ENCODE measurements at places on chromosomes 2 and 18.

DNA sequence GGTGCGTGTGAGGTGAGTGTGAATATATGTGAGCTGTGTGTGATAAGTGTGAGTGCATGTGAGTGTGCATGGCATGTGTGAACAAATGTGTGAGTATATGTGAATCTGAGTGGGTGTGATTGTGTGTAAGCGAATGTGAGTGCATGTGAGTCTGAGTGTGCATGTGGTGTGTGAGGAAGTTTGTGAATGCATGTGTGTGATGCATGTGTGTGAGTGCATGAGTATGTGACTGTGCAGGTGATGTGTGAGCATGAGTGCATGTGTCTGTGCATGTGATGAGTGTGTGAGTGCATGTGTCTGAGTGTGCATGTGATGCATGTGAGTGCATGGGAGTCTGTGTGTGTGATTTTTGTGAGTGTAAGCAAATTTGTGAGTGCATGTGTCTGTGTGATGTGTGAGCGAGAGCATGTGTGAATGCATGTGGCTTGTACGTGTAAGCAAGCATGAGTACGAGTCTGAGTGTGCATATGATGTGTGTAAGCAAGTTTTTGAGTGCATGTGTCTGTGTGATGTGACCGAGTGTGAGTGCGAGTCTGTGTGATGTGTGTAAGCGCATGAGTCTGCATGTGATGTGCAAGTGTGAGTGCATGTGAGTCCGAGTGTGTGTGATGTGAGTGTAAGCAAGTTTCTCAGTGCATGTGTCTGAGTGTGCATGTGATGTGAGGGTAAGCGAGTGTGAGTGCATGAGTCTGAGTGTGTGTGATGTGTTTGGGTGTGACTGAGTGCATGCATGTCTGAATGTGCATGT, 43.3 kb downstream of the COPS8 start:
- no peak for DNase-seq

GRCh38 chr2:228613133-228613850, 431.8 kb upstream of the SPHKAP start:
- peak; percentile 51 for DNase-seq

DNA sequence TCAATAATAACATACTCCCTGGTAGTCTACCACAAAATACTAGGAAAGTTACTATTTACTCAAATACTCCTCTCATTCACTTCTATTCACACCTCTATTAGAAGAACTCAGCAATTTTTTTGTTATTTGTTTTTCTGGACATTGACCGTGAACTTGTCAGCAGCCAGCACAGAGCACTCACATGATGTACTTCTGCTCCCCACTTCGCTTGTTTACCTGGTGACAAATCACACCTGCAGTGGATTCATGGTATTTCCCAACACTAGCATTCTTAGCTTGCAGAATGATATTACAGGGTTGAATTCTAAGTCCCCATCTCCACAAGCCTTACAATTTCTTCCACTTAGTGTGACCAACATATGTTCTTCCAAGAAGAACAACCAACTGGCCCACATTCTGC, 238.2 kb downstream of the SATB2 start:
- no peak for DNase-seq

DNA sequence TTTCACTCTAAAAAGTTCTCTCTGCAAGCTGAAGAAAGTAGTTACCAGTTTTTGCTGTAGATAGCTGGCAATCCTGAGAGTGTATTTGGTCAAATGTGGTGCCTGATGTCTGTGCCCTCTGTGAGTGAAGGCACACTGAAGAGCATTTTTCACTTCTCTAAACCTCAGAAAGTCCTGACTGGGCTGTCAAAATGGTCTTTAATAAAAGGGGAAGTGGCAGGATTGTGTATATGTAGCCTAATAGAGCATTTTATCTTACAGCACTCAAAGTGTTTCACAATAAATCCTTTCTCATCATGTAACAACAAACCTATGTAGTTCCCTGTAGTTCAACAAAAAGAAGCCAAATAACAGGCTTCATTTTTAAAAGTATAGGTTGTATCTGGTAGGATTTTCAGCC, 1552.3 kb upstream of the SLC39A10 start:
- DNase-seq = no peak

DNA sequence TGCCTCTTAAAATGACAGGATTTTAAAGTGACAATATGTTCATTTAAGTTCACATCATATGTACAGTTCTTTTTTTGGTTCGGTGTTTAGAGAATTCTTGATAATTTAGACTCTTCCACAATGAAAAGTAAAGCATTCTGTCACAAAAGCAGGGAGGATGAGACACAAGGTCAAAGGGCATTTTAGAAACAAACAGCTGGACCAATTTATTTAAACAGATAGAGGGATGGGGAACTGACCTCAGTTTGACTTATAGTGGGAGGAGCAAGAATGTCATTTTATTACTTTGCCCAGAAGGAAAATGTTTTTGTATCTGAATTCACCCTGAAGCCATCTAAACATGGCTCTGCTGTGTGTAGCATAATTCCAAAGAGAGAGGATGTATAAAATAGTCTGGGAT, 128.5 kb downstream of the MEIS1 start:
- DNase-seq = no peak

DNA sequence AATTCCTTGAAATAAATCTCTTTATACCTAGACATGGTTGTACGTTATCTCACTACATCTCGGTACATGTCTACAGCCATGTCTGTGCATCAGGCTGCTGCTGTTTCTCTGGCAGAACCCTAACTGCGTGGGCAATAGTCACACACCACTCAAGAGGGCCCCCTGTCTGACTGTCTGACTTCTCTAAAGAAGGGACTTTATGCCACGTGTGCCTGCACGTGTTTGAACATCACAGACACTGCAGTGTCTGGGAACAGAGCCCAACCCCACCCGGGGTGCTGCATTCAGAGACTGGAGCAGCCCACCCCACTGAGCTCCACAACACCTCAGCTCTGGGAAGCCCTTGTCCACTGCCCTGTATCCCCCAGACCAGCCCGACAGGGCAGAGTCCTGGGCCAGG, 55.0 kb downstream of the KIF1A start:
- DNase-seq = no peak

DNA sequence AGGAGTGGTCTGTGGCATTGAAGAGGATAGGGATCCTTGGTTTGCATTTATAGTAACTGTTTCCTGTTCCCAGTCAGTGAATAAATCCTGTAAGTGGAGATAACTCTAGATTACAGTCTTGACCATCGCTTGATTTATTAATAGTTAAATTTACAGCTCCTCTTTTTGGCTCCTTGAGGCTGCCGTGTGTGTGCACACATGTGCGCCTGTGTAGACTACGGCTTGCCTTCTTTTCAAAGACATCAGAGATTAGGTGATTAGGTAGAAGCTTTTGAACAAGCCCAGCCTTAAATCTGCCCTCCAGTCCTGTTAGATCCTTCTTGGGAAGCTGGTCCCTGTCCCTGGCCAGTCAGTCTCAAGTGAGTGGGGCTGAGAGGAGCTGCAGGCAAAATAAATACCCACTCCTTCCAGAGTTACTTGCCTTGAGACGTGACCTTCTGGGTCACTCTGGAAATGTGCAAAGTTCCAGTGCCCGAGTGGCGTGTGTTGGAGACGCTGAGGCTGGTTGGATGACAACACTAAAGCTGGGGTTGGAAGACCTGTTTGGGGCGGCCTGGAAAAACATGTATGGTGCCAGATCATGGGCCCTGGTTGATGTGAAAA, 32.0 kb downstream of the TCF7L1 start:
- no peak for DNase-seq

- DNase-seq = no peak
Observed at GRCh38 chr2:72008608-72009007, 139.1 kb downstream of the CYP26B1 start.

DNA sequence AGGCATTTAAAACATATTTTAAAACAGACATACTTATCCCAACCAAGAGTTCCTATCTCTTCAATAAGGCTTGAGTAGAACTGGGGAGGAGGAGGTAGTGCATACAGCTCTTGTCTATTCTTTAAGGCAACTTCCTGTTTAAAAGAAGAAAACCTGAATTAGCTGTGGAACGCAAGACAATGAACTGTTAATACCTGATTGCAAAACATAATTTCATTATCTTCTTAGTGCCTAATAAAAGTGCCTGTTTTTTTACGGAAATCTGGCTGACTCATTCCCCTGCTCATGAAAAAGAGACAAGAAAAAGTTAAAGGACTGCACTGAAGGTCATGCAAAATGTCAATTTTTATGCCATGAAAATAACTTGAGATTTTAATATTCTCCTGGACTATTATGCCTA, 19.2 kb downstream of the FANCL start:
- no peak for DNase-seq

DNA sequence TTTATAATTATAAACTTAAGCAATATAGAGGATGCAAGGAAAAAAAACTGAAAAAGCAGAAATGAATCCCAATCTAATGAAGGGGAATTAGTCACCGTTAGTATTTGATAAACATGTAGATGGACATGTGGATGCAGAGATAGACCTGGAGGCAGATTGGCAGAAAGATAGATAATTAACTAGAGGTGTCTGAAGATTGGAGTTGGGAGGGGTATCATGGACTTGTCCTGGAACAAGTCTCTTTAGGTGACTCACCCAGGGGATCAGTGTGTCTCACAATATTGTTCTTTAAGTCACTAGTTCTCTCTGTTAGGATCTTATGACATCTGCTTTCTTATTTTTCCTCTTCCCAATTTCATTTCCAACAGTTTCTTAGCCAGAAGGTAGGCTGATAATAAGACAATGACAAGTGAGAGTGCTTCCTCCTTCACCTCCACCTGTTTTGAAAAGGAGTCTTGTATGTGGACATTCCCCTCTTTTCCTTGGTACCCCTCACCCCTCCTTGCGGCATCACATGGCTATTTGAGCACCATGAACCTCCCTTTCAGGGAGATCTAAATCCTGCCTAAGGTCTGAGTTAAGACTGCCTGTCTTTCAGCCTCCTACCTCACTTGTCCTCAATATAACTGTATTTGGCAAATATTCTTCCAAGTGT, 987.7 kb downstream of the TSN start:
- no peak for DNase-seq

- no peak for DNase-seq
Observed at GRCh38 chr2:27024188-27024587, 8.6 kb upstream of the TMEM214 start.

DNA sequence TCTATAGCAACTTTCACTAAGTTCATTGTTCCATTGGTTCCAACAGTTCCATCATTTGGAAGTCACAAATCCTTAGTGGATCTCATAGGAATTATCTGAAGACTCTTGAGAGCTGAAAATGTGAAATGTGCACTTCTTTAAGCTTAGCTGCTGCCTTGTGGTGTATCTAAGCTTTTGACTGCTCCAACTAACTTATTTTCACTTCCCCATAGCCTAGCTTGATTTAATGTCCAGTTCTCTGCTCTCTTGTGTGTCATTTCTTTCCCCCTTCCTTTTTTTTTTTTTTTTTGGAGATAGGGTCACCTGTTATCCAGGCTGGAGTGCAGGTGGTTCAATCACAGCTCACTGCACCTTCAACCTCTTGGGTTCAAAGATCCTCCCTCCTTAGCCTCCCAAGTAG, 34.9 kb upstream of the CD302 start:
- no peak for DNase-seq

- DNase-seq = peak; percentile 26
Observed at GRCh38 chr2:164785457-164785856, 56.2 kb downstream of the COBLL1 start.

GRCh38 chr2:70767699-70768589, at the start of gene ADD2:
Gene ADD2, minus strand, starts transcription at chr2:70768200. Its CDS starts 61,792 bp downstream, at chr2:70706408.
- DNase-seq = no peak

DNA sequence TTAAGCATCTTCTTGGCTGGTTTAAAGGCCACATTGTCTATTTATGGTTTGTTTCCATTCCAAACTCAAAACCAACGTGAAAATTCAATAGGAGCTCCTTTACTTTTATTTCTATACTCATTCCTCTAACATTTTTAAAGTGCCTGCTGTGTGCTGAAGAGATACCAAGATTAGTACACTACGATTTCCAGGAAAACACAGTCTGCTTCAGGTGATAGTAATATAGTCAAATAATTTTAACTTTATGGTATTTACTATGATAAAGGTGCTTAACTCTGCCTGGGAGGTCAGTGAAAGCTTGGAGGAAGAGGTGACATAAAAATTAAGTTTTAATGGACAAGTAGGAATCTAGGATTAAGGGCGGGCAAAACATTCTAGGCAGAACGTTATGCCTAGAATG, 121.4 kb downstream of the KIAA1328 start:
- DNase-seq = no peak

DNA sequence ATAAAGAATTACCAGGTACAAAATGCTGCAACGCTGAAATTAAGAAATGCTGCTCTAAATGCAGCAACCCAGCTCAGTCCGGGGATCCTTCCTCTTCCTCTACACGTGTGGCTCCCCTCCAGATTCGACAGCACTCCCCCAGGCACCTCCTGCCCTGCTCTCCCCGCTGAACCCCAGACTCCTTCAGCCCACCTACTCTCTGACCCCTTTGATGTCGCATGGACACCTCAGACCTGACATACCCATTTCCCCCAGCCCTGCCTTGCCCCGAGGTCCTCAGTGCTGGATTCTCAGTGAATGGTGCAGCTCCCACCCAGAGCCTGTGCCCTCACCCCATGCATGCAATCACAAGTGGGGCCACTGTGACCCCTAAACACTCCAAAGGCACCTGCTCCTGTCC, 4.6 kb upstream of the ADRA2B start:
- DNase-seq = no peak

DNA sequence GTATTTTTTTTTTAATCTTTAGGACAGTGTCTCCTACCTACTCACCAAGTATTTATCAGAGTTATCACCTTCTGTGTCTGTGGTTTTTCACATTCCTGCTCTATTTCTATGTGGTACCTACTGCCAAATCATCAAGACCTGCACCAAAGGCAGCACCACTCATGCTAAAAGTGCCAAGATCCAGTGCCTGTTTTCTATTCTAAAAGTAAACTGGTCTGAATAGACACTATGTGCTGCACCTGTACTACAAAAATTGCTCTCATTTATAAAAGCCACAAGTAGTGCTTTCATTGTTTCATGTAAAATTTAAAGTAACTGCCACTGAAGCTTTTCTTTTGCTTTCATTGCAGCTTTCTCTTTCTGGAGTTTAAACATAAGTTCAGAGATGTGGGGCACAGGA, 103.9 kb upstream of the GULP1 start:
- no peak for DNase-seq

GRCh38 chr2:165757906-165758675, 36.0 kb downstream of the GALNT3 start:
- no peak for DNase-seq

- DNase-seq = peak; percentile 97
Observed at GRCh38 chr2:111698743-111699554, 185.0 kb downstream of the ANAPC1 start.

- no peak for DNase-seq
Observed at GRCh38 chr2:2681711-2682251, 350.7 kb upstream of the MYT1L start.

DNA sequence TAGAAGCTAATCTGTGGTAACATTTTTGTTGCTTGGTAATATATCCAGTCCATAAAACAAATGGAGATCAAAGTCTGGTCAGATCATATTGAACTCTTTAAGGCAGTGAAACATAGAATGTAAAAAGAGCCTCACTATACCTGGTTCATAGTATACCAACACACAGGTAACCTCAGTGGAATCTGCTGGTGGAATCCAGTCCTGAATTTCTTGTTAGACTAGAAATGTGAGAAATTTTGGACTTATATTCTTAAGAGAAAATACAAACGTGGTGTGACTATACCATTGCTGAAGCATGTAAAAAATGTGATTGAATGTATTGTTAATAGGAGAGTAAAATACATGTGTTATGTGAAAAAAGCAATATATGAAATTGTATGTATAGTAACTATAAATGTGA, 46.1 kb upstream of the GRHL1 start:
- DNase-seq = no peak

- DNase-seq = no peak
Observed at GRCh38 chr18:13629841-13630715, 96.3 kb downstream of the FAM210A start.

Data from GM04504 (cell line).